Keratinocyte (primary cell): ENCODE measurements at places on chromosomes 1 and 21. TPM values are rescaled to one million over a fixed set of nuclear protein-coding genes. Genes with fewer than 3 reads are reported as not detected.

Gene MAP3K21
- 4.4 to 6.4 TPM (median 4.5 TPM) in 3 replicates for polyA plus RNA-seq

DNA sequence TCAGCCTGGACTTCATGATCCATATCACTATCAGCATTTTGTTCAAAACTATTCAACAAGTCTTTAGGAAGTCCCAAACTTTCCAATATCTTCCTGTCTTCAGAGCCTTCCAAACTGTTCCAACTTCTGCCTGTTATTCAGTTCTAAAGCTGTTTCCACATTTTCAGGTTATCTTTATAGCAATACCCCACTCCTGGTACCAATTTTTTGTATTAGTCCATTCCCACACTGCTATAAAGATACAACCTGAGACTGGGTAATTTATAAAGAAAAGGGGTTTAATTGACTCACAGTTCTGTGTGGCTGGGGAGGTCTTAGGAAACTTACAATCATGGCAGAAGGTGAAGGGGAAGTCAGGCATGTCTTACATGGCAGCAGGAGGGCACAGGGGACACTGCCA, 18.3 kb upstream of the DNAH14 start:
- no peak for DNase-seq

GRCh38 chr1:34360574-34360973, 183.9 kb downstream of the C1orf94 start:
- DNase-seq, result no peak

GRCh38 chr1:156591432-156592157, at the start of gene NAXE:
Gene NAXE (plus strand): TSS chr1:156591776. CDS start chr1:156591805, 29 bp downstream.
- DNase-seq, result no peak

DNA sequence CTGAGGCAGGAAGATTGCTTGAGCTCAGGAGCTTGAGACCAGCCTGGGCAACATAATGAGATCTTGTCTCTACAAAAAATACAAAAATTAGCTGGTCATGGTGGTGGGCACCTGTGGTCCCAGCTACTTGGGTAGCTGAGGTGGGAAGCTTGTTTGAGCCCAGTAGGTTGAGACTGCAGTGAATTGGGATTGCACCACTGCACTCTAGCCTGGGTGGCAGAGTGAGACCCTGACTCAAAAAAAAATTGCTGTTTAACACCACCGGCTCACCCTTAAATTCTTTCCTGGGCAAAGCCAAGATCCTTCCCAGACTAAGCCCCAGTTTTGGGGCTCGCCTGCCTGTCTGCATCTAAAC, 6.6 kb upstream of the NSUN4 start:
- DNase-seq, result no peak
